NCI-H187 (cell line): ENCODE measurements at places on chromosomes 7 and 10.

DNA sequence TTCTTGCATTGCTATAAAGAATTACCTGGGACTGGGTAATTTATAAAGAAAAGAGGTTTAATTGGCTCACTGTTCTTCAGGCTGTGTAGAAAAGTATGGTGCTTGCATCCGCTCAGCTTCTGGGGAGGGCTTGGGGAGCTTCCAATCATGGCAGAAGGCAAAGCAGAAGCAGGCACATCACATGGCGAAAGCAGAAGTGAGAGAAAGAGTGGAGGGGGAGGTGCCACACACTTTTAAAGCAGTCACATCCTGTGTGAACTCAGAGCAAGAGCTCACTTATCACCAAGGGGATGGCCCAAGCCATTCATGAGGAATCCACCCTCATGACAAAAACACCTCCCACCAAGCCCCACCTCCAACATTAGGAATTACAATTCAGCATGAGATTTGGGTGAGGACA is 303.5 kb downstream of the OTUD1 start:
- no peak for DNase-seq

- no peak for DNase-seq
These were observed 31.6 kb upstream of the FOXK1 start for GRCh38 chr7:4650433-4651047.

DNA sequence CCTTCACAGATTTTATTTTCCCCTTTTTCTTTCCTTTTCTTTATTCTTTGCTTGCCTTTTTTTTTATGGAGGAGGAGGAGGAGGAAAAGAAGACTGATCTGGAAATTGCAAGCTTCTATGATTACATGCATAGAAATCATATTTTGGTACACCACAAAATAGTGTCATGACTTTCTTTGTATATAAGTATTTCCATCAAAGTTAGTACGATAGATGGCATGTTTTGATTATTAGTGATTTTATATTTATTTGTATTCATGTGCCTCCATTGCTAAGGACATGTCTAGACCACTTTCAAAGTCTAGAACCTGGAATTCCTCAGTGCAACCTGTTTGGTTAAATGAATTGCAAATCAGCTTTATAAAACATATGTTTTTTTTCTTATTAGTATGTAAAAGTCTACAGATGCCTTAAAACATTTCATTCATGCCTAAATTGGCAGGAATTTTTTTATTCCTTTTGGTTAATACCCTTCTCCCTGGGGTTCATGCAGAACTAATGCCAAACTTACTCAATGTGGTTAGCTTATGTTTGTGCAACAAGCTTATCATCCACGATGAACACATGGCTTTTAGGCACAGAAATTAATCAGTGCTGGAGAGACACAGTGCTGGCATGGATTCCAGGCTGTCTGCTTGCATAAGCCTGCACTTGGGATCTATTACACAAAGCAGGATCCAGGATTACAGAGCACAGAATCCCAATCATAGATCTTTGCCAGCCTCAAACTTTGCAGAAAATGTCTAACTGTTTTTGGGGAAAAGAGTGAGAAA is 213.1 kb downstream of the CHRM2 start:
- DNase-seq = no peak

DNA sequence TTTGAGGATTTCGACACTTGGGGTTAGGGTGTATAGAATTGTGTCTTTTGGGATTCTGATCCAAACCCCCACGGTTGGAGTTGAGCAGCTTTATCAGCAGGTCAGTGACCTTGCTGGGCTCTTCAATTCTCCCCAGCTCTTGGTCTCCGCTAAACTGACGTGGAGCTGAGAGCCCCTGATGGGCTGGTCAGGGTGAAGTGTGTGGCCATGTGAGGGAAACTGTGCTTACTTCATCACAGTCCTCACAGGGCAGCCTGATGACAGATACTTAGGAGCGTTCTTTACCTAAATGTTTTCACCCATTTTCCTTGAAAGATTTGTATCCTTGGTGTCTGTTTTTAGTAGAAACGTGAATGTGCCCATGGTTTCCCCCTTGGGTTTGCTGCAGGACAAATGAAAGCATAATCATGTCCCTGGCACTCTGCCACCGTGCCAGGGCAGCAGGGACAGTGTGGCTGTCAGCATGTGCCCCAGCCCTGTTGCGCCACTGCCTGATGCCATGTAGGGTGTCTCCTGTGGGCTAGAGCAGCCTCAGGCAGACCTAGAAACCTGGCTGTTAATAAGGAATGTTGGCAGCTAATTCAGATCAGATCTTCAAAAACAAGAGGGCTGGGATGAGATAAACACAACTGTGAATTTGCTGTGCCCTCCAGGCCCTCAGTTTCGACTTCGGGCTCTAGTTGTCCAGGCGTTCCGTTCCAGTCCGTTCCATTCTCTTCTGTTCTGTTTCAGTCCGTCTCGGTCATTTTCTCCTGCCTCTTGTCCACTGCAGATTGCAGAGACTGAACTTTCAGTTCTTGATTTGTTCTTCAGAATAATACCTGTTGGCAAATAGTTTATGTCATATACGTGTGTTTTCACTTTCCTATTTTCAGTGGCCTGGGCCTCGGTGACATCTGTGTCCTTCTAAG is 96.8 kb downstream of the TRRAP start:
- no peak for DNase-seq

DNA sequence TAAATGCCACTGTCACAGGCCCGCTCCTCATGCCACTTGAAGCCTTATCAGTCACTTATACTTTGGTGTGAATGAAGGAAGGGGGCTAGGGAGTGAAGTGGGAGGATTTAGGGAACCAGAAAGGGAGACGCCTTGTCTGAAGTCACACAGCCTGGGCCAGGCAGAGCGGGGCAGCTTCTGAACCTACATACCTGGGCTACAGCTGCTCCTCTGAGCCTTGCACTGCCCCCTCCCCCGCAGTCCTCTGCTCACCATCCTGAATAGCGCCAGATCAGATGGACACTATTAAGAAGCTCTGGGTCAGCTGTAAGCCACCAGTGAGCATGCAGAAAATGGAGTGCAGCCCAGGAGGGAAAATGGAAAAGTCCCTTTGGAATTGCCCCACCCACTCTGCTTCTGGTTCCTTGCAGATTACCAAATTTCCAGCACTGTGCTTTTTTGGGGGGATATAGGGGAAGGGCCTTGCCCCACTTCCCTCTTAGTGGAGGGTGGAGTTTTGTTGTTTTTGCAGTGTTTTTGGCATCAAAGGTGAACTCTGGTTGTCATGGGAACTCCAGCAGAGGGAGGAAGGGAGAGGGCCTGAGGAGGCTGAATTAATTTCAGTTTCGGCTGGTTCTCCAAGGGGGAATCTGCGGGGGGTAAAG is 35.0 kb upstream of the ADCYAP1R1 start:
- no peak for DNase-seq

GRCh38 chr10:4767033-4767814 is 58.8 kb upstream of the AKR1E2 start:
- DNase-seq = no peak

DNA sequence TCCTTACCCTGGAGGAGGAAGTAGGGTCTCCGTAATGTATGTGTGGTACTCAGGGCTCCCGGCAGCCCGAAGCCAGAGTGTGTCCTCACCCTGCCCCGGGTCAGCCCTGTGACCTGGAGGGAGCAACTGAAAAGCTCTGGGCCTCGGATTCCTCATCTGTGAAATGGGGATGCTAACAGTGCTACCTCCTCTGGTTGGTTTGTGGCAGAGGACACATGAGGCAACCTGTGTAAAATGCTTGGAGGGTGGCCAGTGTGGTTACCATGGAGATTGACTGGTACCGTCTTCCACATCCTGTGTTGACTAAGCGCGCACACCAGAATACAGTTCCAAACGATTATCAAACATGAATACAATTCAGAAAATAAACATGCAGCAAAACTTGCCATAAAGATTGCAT is 163.8 kb upstream of the KLF6 start:
- no peak for DNase-seq
